ENCODE measurements at places on chromosomes 12 and 14.

GRCh38 chr14:29536886-29537511 lies 390.6 kb downstream of the PRKD1 start:
- DNase-seq, result peak; percentile 13

DNA sequence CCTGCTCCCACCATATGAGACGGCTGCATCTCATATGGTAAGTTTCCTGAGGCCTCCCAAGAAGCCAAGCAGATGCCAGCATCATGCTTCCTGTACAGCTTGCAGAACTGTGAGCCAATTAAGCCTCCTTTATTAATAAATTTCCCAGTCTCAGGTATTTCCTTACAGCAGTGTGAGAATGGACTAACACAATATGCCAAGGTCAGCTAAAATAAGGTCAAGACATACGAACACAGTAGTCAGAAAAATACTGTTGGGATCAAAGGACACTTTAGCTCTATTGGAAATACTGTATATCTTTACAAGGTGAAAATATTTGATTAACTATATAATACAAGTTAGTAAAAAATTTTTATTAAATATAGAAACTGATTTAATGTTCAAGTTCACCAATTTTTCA lies 28.8 kb downstream of the SEL1L start:
- DNase-seq, result no peak

DNA sequence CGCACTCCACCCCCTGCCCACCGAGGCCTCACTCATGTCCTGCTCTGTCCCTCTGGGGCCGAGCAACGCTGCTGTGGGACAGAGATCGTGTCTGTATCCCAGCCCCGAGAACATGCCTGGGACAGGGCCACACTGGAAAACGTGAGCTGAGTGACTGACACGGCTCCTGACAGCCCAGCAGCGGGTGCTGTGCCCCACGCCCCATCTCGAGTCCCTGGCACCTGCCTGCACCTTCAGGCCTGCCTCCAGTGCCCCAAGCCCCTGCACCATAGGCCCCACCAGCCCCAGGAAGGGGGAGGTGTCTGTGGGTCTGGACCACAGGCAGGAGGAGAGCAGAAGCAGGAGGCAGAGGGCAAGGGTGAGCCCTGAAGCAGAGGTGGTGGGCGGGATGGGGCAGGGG lies 34.6 kb upstream of the UBC start:
- DNase-seq, result no peak

- no peak for DNase-seq
Observed at GRCh38 chr12:24798335-24798734, 150.6 kb downstream of the BCAT1 start.

GRCh38 chr12:132084621-132085290 lies 59.4 kb downstream of the DDX51 start:
- DNase-seq, result peak; percentile 44

DNA sequence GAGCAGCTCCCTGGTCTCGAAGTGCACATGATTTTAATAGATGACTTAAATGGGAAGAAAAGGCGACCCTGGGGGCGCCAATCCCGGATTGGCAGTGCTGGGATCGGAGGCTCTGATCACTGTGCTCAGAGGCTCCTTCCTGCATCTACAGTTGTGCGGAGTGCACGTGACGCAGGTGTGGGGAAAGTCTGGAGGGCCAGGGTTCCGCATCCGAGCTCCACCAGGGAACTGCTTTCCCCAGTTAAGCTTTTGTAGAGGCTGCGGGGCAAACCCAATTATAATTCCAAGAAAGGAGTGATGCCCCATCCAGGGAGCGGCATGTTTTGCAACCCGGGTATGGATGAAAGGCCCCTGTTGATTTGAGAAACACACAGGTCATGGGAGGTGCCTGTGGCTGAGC lies 36.5 kb downstream of the ELK3 start:
- DNase-seq, result no peak

DNA sequence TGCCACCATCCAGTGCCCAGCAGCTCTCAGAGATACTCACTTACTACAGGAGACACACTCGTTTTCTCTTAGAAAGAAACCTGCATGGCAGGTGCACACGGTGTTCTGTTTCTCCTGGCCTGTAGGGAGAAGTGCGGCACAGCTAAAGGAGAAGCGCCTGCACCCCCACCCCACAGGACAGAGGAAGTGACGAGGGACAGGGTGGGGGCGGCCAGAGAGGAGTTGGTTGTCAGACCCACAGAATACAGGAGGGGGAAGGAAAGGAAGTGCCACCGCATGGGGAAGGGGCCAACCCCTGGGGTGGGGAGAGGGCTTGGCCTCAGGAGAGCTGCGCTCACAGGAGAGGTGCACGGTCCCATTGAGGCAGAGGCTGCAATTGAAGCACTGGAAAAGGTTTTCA lies 8.8 kb downstream of the TNFRSF1A start:
- no peak for DNase-seq

DNA sequence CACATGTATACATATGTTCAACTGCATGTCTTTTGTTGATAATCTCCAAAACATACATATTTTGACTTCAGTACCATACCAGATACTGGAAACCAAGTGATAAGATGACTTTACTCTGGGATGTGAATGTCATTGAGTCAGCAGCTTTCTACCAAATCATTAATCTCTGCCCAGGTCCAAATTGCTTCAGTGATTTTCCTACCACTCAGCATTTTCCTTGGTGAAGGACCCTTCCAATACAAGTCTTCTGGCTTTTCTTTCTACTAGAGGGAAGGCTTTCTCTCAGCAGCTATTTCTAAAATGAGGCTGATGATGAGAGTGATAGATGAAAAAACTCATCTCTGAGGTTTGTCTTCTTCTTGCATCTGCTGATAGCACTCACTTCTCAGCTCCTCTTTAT lies 1008.5 kb downstream of the NRXN3 start:
- no peak for DNase-seq

DNA sequence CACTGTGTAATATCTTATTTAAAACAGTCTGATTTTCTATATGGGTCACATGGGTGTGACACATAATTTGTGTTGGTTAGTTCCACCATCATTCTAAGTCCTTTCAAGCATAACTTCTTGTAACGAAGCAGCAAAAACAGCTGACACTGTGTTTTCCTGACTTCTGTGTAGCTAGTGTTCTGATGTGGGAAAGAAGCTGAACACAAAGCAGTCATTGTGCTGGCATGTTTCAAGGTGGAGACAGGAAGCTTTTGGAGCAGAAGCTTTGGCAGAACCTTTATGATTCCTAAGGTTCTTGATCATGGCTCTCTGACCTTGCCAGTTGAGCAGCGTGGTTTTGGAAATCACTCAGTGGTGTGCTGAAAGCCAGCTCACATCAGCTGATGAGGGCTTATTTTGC lies 351.7 kb upstream of the MDGA2 start:
- no peak for DNase-seq

DNA sequence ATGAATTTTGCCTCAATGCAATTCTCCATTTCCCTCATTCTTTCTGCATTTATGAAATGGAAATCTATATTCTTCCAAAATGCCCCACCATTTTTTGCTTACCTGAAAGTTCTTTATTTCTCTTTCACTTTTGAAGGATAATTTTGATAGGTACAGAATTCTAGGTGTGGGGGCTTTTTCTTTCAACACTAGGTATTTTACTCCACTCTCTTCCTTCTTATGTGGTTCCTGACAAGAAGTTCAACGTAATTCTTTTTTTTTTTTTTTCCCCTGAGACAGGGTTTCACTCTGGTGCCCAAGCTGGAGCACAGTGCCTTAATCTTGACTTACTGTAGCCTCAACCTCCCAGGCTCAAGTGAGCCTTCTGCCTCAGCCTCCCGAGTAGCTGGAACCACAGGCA lies 26.3 kb upstream of the OASL start:
- DNase-seq, result no peak

DNA sequence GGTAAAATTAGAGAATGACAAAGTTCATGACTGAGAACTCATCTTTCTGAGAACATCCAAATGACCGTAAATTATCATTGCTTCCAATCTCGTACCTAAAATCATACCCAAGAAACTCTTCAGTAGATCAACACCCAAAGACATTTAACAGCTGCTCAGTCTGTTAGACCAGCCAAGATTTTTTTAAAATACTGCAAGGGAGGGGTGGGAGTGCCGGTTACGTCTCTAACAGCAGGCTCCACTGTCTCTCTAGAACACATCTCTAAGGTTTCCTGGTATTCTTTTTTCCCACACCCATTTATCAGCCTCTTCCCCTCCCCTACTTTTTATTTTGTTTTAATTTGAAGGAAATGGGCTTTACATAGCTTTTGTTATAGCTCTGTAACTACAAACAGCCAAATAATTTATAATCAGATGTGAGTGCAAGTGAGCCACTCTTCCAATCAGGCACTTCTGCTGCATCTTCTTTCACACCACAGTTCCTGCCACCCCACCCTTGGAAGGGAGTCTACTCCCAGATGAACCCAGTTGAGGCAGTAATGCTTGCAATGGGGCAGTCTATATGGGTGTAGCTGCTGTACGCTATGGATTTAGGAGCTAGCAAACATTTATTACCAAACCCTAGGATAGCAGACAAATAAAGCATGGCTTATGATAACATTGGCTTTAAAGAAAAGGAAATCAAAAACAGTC lies 21.9 kb downstream of the PTPRB start:
- DNase-seq, result no peak

- DNase-seq, result no peak
Observed at GRCh38 chr12:6684609-6685008, 4.6 kb downstream of the ZNF384 start.

DNA sequence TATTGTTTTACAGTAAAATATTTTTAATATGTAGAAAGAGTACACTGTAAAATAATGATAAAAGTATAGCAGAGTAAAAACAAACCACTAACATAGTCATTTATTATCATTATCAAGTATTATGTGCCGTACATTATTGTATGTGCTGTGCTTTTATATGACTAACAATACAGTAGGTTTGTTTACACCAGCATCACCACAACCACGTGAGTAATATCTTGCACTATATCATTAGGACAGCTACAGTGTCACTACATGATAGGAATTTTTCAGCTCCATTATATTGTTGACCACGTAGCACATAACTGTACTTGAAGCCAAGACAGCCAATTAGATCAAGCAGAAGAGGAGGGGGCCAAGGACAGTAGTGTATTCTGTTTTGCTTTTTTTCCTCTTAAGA lies 415.4 kb downstream of the RAD51B start:
- peak; percentile 79 for DNase-seq

GRCh38 chr12:69630191-69630590 lies 19.5 kb upstream of the LRRC10 start:
- DNase-seq, result no peak

DNA sequence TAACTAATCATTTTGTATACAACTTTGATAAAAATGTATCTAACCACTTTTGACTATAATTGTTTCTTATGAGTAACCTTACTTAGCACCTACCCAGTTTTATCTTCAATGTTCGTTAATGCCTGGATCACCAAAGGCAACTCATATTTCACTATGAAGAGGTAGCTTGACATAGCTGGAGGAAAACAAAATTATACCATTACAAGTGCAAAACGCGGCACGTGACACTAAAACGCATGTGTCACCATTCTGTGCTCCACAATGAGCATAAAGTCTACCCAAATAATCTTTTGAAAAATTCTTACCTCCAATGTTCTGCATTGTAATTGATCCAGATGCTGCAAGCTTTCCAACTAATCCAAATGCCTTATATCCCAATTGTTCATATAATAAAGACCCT lies 5.8 kb downstream of the SLC38A2 start:
- no peak for DNase-seq

- no peak for DNase-seq
Observed at GRCh38 chr12:34356233-34356987, 334.1 kb downstream of the ALG10 start.

DNA sequence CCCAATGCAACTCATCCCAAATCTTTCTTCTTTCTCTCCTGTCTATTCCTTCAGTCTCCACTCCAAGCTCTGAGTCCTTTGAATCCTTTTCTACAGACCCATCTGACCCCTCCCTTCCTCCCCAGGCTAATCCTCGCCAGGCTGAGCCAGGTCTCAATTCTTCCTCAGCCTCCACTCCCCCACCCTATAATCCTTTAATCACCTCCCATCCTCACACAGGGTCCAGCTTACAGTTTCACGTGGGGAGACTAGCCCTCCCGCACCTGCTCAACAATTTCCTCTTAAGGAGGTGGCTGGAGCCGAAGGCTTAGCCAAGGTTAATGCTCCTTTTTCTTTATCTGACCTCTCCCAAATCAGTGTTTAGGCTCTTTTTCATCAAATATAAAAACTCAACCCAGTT lies 63.8 kb downstream of the MOK start:
- DNase-seq, result no peak

- DNase-seq, result no peak
Observed at GRCh38 chr14:101582294-101582693, 21.0 kb downstream of the DIO3 start.

DNA sequence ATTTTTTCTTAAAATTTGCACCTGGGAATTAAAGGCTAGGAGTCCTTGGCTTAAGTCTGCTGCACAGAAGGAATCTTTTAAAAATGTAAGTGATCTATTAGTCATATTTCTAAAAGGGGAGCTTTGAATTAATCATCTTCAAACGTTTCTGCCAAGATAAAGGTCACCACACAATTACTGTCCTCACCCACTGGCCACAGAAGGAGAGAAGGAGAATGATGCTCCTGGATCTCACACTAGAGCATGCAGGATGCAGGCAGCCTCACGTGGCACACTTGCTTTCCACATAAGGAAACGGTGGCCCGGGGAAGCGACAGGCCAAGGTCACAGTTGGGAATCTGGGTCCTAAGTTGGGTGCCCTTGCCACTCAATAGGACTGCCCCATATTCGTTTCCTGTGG lies 16.9 kb downstream of the PLEKHG7 start:
- peak; percentile 45 for DNase-seq

GRCh38 chr12:127143020-127143419 lies 1124.0 kb upstream of the TMEM132C start:
- no peak for DNase-seq

DNA sequence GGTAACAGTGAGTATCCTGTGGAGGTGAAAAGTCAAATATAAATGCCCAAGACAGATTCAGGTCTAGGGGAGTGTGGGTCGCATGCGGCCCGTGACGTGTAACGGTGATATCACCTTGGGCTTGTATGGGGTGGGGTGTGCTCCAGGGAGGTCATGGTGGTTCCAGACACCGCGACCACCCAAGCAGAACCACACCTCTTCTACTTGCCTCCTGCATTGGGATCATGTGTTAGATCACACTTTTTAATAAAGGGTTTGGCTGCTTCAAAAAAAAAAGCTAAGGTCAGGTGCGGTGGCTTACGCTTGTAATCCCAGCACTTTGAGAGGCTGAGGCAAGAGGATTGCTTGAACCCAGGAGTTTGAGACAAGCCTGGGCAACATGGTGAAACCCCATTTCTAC lies 4.5 kb downstream of the FBLN5 start:
- DNase-seq, result no peak

GRCh38 chr14:85853996-85854526 lies 324.1 kb downstream of the FLRT2 start:
- DNase-seq, result peak; percentile 77
